ENCODE measurements at places on chromosomes 7 and 10.

- DNase-seq, result no peak
Observed at GRCh38 chr10:18607503-18608378, 43.6 kb downstream of the NSUN6 start.

DNA sequence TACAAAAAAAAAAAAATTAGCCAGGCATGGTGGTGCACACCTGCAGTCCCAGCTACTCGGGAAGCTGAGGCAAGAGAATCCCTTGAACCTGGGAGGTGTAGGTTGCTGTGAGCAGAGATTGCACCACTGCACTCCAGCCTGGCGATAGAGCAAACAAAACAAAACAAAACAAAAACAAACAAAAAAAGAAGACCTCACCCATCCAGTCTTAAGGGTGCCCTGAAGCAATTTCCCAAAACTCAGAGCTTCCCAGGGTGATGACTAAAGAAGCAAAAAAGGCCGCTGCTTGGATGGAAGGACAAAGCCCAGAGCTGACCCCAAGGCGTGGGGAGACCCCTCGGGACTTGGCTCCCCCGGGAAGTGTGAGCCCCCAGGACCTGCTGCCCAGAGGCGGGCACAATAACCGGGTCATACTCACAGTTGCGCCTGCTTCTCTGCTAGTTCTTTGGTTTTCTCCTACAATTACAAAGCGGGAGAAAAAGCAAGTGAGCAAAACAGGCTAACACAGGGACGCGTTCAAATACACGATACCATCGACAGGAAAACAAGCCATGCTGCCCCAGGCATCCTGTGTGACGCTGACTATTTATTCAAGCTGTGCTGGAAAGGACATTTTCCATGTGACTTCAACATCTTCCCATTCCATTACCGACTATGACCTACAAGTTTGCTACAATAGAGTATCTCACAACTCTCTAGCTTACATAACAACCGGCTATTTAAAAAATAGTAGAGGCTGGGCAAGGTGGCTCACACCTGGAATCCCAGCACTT is 29.9 kb downstream of the PAPOLB start:
- no peak for DNase-seq

- DNase-seq, result no peak
Observed at GRCh38 chr10:4059471-4060138, 274.6 kb upstream of the KLF6 start.

GRCh38 chr7:150901160-150902035 is 49.1 kb downstream of the AOC1 start:
- DNase-seq, result no peak

DNA sequence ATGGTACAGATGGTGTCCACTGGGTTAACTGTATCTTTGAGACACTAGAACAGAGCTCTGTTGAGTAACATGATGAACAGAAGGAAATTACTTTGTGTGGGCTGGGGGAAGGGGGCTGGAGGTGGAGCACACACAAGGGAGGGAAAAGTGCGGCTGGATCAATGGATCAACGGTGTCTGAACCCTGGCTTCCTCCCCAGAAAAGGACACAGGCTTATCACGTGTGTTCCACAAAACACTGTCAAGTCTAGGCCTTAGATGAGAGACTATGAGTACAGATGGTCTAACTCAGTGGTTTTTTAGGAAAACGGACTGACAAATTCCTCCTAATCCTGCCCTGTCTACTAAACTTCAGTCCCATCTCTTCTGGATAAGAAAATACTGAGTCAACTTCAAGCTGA is 27.8 kb downstream of the HSPB1 start:
- DNase-seq, result no peak

- DNase-seq, result no peak
Observed at GRCh38 chr7:24932815-24933214, 47.2 kb downstream of the OSBPL3 start.

DNA sequence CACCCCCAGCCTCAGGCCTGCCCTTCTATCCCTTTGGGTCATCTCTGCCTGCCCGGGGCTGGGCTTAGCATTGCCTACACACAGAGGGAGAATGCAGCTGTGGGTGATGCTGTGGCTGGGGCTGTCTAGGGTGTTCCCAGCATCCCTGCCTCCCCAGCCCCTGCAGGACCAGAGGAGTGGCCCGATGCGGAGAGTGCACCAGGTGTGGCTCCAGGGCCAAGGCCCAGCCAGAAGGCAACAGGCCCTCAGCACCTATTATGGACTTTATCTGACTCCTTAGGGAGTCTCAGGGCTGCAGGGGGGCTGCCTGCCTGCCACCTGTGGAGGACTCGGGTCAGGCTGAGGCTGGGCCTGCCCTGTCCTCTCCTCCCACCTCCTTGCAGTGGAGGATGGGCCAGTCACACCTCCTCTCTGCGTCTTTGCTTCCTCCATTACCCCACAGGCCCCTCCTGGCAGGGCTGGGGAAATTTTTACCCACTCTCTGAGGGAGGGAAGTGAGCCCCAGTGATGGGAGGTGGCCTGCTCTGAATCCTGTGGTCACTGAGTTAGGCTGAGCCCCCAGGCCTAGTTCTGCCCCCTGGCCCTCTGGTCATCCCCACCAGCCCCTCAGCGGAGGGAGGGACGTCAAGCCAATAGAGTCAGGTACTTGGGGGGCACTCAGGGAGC is 92.9 kb upstream of the PCBD1 start:
- DNase-seq, result no peak

DNA sequence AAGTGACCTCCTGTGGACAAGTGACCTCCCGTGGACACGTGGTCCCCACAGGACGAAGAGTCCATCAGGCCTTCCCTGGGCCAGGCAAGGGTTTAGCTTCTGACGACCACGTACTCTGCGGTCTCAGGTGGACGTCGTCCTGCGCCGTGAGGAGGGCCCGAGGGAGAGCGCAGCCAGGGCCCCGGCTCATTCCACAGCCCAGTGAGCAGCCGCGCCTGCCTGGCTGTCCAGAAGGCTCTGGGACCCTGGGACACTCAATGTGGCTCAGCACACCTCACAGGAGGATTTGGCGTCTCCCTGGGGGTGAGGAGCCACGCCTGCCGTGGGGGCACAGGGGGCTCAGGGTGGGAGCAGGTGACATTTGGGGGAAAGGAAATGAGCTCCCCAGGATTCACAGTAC is 64.4 kb upstream of the CFAP46 start:
- no peak for DNase-seq

DNA sequence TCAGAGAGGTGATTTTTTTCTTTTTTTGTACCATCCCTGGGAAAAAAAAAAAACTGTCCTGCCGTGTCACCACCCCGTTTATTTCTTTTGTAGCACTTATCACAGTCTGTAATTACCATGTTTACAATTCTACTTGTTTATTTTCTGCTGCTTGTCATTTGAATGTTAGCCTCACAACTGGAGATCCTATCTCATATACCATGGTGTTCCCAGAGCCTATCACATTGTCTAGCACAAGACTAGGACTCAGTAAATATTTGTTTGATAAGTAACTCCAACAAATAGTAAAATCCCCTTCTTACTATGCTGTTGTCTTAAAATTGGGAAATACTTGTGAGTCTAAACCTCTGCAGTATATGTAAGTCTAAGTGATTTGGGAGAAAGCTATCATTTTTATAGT is 36.0 kb downstream of the MKLN1 start:
- no peak for DNase-seq

DNA sequence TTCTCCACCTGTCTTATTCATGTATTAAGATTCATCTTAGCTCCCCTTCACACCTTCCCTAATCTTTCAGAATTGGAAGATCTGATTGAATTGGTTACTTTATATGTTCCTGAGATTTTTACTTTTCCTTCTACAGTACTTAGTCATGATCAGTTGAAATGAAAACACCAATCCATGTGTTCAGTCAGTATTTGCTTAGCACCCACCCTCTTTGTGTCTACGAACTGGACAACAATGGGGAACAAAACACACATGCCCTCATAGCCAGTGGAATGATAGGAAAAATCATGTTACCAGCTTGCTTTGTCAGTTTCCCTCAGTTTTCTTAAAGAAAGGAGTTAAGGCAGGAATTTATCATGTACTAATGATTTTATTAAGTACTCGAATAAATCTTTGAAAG is 2.0 kb downstream of the MASTL start:
- no peak for DNase-seq

GRCh38 chr10:103276251-103276895 is 565 bp upstream of the INA start:
- DNase-seq, result no peak

DNA sequence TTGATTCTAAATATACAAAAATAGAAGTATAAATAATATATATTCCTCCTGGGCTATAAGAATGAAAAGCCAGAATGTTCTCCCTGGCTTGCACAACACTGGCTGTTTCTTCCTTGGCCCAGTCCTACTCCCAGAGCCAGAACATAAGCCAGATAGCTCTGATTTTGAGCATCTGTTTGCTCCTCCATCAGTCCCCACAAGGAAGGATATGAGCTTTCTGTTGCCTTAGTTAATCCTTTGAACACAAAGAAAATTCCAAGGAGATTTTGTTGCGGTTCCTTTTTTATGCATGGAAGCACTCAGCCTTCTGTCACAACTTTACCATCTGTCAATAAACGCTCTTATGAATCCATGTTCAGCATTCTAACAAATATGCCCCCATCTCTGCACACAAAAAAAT is 361.8 kb downstream of the IPMK start:
- DNase-seq, result no peak

DNA sequence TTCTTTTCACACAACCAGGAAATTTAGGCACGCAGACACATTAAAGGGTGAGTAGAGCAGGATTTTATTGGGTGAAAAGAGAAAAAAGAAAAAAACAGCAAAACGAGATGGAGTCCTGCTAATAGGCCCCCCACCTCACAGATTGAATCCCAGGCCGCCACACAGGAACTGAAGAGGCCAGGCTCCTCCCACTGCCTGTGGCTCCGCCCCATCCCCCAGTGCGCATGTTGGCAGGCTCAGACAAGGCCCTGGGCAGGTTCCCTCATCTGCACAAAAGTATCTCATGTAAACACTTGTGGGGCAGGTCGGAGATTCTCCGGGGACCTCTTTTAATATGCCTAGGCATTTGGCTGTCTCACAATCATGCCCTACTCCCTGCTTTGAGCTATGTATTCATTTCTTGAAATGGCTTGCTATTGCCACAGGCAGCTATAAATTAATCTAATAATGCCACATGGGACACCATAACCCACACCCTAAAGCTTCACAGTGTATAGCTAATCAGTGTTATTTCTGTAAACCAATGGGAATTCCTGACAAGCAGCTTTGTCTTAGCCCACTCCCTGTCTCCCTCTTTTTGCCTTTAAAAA is 76.2 kb upstream of the KIF5B start:
- DNase-seq, result no peak

DNA sequence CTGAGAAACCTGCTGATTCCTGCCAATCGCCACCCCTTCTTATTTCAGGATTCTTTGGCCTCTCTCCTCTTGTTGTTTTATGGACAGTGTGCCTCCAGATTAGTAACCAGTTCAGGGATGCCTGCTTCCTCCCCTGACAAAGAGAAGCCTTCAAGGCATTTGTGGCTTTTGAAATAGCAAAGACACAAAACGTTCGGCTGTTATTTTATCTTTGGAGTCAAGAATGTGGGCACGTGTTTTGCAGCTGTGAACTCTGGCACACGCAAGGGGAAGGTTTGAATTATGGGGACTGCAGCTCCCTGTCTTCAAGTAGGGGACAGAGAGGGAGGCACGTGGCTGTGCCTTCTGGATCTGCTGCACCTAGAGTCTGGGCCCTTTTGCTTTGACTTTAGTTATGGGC is 157.9 kb upstream of the GRB10 start:
- no peak for DNase-seq

DNA sequence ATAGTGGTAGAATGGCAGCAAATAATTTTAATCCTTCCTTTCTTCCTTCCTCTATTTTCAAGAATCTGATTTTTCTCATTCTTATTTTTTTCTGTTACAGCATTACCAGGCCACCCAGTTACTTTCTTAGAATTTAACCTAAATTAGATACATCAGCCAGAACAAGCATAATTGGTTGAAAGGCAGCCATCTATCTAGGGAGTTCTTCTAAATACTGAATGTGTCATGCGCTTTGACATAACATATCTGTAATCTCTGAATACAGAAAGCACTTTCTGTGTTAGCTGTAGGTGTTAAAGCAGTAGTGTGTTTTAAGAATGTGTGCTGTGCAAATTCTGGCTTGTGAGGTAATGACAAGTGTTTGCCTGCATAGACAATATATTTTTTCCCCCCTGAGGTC is 97.3 kb downstream of the BTRC start:
- DNase-seq, result no peak

- no peak for DNase-seq
Observed at GRCh38 chr10:62025134-62025794, 123.8 kb downstream of the ARID5B start.

- DNase-seq, result peak; percentile 56
Observed at GRCh38 chr7:6637544-6638229, 569 bp downstream of the ZNF316 start.

DNA sequence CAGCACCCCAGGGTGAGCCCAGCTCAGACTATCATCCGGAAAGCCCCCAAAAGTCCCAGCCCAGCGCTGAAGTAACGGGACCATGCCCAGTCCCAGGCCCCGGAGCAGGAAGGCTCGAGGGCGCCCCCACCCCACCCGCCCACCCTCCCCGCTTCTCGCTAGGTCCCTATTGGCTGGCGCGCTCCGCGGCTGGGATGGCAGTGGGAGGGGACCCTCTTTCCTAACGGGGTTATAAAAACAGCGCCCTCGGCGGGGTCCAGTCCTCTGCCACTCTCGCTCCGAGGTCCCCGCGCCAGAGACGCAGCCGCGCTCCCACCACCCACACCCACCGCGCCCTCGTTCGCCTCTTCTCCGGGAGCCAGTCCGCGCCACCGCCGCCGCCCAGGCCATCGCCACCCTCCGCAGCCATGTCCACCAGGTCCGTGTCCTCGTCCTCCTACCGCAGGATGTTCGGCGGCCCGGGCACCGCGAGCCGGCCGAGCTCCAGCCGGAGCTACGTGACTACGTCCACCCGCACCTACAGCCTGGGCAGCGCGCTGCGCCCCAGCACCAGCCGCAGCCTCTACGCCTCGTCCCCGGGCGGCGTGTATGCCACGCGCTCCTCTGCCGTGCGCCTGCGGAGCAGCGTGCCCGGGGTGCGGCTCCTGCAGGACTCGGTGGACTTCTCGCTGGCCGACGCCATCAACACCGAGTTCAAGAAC is 1.1 kb downstream of the VIM start:
- DNase-seq, result peak; percentile 55

DNA sequence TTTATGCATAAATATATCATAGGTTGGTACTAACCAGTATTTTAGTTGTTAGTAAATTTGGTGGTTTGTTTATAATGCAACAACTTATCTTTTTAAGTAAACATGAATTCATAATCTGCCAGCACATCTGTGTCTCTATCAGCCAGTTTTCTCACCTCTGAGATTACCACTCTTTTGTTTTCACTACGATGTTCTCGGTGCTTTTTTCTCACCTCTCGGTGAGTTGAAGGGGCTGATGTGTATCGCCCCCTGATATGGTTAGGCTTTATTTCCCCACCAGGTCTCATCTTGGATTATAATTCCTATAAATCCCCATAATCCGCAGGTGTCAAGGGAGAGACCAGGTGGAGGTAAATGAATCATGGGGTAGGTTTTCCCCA is 114.1 kb downstream of the CAMK1D start:
- no peak for DNase-seq

- DNase-seq, result no peak
Observed at GRCh38 chr10:29991382-29991781, 68.0 kb downstream of the JCAD start.

DNA sequence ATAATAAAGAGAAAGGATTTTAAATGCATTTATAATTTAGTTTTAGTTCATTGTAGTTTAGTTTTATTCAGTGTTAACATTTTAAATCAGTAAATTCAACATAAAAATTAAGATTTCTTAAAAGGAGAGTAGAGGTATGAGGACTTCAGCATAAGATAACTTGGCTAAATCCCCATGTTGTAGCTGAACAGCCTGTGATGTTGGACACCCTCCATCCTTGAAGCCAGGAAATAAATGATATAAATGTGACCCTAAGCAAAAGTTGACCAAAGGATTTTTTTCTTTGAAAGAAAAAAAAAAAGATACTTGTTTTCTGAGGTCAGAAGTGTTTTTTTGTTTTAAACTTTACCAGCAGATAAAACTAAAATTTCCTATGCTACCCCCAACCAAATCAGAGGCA is 48.7 kb downstream of the GNAI1 start:
- no peak for DNase-seq
